ENCODE measurements at places on chromosomes 11 and 22. TPM values are rescaled to one million over a fixed set of nuclear protein-coding genes. Genes with fewer than 3 reads are reported as not detected.

- DNase-seq = no peak
These were observed 32.3 kb upstream of the P2RY2 start for GRCh38 chr11:73185680-73186293.

GRCh38 chr11:60860943-60861342 is 5.2 kb upstream of the PTGDR2 start:
- peak; percentile 54 for DNase-seq

Gene CBLIF
- not detected for total RNA-seq

Gene NPTXR
- 3.6 TPM for total RNA-seq

Gene PI4KA
- 28.5 TPM for total RNA-seq

Gene PATE4
- not detected for total RNA-seq

Measured in H7 (cell line).